ENCODE measurements at places on chromosomes 1 and 21. TPM values are rescaled to one million over a fixed set of nuclear protein-coding genes. Genes with fewer than 3 reads are reported as not detected.

- DNase-seq: no peak
Observed at GRCh38 chr1:223386013-223386412, 7.2 kb upstream of the CCDC185 start.

- DNase-seq: no peak
Observed at GRCh38 chr1:204587621-204588020, 71.4 kb downstream of the MDM4 start.

DNA sequence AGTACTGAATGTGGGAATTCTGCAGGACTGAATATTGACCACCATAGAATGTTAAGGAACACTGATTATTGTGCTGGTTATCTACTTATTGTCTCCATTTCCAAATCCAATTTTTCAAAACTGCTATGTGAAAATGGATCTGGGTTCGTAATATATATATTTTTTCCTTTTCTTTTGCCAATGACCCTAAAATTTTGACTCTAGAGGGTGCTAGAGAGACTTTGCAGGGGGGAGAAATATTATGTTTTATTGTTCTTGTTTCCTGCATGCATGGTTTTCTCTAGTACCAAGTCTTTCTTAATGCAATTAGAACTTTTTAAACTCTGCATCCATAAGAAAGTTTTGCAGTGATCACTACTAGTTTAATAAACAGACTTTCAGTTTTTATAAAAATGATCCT, 1256.9 kb downstream of the BRINP3 start:
- DNase-seq: no peak

DNA sequence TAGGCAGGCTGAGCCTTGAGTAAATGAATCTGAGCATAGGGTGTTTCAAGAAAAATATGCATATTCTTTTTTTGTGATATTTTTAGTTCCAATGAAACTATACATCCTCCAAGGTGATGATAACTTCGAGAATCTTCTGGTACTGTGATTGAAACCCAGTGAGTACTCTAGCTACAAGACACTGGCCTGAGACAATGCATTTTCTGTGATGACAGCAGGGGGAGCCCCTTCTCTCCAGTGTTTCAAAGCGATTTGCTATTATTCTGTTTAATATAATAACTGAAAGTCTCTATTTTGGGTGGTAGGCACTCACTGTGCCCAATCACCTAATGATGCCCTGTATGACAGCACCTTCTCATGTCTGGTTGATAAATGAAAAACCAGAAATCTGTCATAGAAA, 12.1 kb downstream of the IRF2BP2 start:
- DNase-seq: no peak

Gene DIO1
- not detected for total RNA-seq

Gene HES3
- not detected for total RNA-seq

Gene PDPN
- total RNA-seq: 16.4 TPM

Gene LCE2C
- total RNA-seq: not detected

Measured in right cardiac atrium (tissue), 5 donors.